ENCODE measurements at places on chromosomes 11 and 22.

- peaks cover 23% of the 10 kb centered on the region for H3K4me1 ChIP-seq
- peaks cover 4% of the 10 kb centered on the region for H3K36me3 ChIP-seq
- DNase-seq, result no peak
- H3K27ac ChIP-seq, result peak overlapping the region; percentile 33
These were observed 7.2 kb upstream of the UCP3 start for GRCh38 chr11:74015919-74016684.

DNA sequence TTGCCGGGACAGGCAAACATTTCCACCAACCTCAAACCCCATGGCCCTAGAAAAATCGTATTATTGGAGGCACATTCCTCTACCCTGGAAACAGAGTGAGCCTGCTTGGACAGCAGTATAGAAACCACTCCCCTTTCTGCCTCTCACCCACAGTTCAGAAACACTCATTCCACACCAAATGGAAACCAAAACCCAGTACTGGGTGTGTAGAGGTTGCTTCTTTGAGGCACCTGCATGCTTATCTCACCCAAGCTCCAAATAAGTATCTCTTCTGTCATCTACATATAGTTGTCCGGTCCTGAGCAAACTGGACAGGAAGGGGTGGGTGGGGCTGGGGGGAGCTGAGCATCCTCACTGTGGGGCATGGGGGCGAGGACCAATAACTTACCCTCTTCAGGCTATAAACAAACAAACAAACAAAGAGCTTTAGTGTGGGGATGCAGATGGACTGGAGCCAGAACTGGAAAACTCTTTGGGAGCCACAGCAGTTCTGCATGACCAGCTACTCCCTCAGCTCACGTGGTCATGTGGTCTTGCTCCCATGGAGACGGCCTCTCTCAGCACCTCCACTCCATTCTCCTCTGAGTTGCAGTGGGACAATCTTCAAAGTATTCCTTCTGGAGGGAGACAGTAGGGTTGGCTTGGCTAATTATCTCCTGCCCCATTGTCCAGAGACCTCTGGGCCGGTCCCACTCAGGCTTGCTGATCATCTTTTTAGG lies 1.0 kb upstream of the PLAAT2 start:
- no peak for DNase-seq
- peaks cover 5% of the 10 kb centered on the region for H3K36me3 ChIP-seq
- peak overlapping the region; percentile 100 for H3K27ac ChIP-seq
- H3K27me3 ChIP-seq, result no peaks in the 10 kb centered on the region
- H3K4me3 ChIP-seq, result peak overlapping the region; percentile 51
- peaks cover 42% of the 10 kb centered on the region for H3K4me1 ChIP-seq

DNA sequence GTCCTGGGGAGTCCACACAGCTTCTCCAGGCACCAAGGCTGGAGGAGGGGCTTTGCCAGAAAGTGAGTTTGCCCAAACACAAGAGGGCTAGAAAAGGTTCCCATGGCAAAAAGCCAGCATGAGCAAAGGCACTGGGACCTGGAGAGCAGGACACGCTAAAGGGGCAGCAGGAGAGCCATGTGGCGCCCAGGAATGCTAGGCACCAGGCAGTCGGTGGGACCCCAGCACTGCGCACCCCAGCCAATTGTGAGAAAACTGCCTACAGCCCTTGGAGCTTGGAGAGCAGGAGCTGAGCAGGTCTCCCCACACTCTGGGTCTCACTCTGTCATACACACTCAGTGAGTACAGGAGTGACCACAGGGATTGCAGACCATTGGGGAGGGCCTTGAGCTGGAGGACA lies 5.2 kb upstream of the RAB1B start:
- peaks cover 66% of the 10 kb centered on the region for H3K36me3 ChIP-seq
- peaks cover 27% of the 10 kb centered on the region for H3K4me1 ChIP-seq
- no peaks in the 10 kb centered on the region for H3K27me3 ChIP-seq
- no peak overlapping the region for H3K4me3 ChIP-seq
- no peak for DNase-seq

DNA sequence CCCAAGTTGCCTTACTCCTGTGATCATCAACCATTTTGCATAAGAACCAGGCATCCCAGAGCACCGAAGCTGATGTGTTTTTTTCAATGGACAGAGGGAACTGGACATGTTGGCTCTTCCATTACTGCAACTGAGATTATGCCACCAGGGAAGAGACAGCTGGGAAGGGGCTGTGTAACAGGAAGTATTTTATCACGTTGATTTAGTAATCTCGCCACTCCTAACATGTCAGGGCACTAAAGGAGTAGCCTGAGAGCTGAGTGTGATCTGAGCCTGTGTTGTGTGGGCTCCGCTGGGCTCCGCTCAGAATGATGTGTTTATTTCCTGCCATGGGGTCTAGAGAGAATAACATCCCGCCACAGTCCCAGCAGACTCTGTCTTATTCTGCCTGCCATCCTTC lies 165.4 kb downstream of the GRIK4 start:
- no peak overlapping the region for H3K27ac ChIP-seq
- H3K36me3 ChIP-seq, result no peaks in the 10 kb centered on the region
- no peak for DNase-seq
- H3K4me3 ChIP-seq, result no peak overlapping the region
- H3K4me1 ChIP-seq, result no peaks in the 10 kb centered on the region
- peaks cover 33% of the 10 kb centered on the region for H3K27me3 ChIP-seq

GRCh38 chr22:23067023-23067650 lies 3.2 kb upstream of the GNAZ start:
- peaks cover 19% of the 10 kb centered on the region for H3K4me1 ChIP-seq
- H3K27ac ChIP-seq, result peak overlapping the region; percentile 1
- no peak for DNase-seq
- H3K4me3 ChIP-seq, result no peak overlapping the region

Data from effector memory CD8-positive, alpha-beta T cell (primary cell).